ENCODE measurements at places on chromosomes 4 and X.

DNA sequence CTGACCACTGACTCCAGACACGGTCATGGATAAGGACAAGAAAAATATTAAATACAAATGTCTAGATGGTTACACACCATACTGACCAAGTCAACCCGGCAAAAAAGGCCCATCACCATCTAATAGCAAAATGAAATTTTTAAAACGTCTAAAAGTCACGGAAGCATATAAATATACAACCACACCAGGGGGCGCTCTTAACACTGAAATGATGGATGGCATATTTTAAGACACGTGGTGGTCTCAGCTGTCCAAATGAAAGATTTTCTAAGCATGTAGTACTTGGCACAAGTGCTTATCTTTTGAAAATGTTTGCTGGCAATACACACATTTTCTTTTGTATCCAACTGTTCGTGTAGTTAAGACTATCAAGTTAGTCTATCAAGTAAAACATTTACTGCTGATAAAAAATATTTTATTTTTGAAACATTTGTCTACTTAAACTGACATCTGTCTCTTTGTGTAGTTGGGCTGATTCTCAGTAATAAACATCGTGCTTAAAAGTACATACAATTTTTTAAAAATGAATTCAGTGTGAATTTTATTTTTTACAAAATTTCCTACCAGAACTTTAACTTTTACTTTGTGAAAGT lies 64.6 kb downstream of the COX7B2 start:
- peak; percentile 52 for DNase-seq

GRCh38 chr4:78525559-78525958 lies 26.0 kb upstream of the ANXA3 start:
- no peak for DNase-seq

DNA sequence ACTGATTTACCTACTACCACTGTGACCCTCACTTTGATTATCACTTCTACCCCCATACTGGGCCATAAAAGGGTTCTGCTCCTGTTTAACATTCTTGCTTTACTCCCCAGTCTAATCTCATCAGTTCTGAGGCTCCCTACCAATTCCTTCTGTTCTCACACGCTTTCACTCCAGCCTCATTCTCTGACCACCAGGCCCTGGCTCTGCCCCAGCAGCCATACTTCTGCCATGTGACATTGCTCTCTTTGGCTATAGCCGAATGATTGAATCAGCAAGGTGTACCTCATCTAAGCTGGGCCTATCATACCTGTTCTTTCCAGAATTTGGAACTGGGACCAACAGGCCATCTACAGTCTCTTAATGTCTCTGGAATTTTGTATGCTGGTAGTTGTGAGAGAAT lies 14.4 kb upstream of the ELF2 start:
- no peak for DNase-seq

DNA sequence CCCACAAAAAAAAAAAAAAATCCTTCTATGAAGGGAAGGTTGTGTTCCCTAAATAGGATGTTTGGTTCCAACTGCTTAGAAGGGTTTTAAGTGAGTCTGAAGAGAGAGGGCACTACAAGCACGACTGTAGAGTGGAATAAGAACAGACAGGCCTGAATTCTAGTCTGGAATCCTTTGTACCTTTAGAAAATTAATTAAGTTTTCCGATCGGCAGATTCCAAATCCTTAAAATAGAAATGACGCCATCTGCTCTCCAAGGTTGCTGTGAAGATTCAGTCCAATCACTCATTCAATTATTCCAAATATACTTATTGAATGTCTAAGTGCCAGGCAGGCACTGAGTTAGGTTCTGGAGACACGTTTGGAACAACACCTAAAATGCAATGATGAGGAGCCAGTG lies 3.8 kb downstream of the HS3ST1 start:
- no peak for DNase-seq

DNA sequence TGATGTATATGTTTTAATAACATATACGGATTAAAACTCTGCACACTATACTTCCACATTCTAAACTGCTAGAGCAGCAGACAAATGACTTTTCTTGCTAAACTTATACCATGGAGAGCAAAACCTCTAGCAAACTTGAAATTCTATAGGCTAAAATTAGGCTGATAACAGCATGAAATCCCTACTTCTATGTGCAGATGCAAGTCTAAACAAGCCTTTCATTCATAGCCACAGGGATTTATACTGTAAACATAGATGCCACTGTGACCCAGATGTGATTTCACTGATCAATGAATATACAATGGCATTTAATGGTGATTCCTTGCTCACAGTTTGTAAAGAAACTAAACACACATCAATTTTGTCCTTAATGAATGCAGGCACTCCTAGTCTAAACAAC lies 151.0 kb downstream of the ANTXR2 start:
- no peak for DNase-seq

DNA sequence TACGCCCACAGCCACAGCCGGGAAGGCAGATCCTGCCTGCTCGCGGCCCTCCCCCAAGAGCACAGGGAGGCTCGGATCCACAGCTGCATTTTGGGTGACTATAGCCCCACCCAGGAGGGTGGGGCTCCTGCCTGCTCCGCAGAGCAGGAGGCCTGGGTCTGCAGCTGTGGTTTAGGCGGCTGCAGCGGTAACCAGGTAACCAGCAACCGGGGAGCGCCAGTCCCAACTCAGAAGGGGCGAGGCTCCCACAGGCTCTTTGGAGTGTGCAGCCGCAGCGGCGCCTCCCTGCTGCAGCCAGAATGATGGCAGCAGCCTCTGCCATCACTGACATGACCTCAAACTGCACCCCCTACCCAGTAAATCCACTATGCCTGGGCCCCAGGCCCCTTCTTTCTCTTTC lies 148.0 kb upstream of the F9 start:
- no peak for DNase-seq

All from EL (cell line).